HFFc6 (cell line): ENCODE measurements at places on chromosomes 7 and 10. TPM values are rescaled to one million over a fixed set of nuclear protein-coding genes. Genes with fewer than 3 reads are reported as not detected.
A peak's percentile ranks its signal among the peaks of the same experiment; 100 is the strongest.

FKBP6 gene
- total RNA-seq: not detected in 3 replicates

NEURL1 gene
- total RNA-seq: 0.06 and 0.44 TPM in 2 replicates

SCART1 gene
- 0.72 to 1.0 TPM (median 0.81 TPM) in 3 replicates for total RNA-seq

AKR1C2 gene
- total RNA-seq: 0.78 and 0.97 TPM in 2 replicates

PITX3 gene
- 0.14 TPM in 1 of 3 replicates, not detected in the others for total RNA-seq

ZNF316 gene
- 14.9 to 15.1 TPM (median 15.1 TPM) in 3 replicates for total RNA-seq

NPC1L1 gene
- not detected in 3 replicates for total RNA-seq

FBXL13 gene
- total RNA-seq: 0.48 to 1.3 TPM (median 0.57 TPM) in 3 replicates

GRCh38 chr10:76729841-76730487, 907.6 kb downstream of the KCNMA1 start:
- H3K4me3 ChIP-seq: no peak overlapping the region
- DNase-seq: no peak
- H3K36me3 ChIP-seq: no peaks in the 10 kb centered on the region; the same call in 1 of the 2 replicates
- H3K27ac ChIP-seq: no peak overlapping the region
- peaks cover 4% of the 10 kb centered on the region; the same call in 1 of the 2 replicates for H3K27me3 ChIP-seq

DNA sequence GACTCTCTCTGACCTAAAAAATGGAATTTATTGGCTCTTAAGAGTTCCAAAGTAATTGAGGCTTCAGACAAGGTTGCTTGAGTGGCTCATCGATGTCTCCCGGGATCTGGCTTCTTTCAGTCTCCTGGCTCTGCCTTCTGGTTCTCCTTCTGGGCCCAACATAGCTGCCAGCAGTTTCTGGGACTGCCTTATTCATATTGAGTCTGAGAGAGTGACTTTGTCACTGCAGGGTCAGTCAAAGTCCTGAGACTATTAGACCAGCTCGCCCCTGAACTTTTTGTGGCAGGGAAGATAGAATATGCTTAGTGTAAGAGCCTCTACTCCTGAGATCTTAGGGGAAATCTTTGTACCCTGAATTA, 94.0 kb downstream of the MMRN2 start:
- peaks cover 19% of the 10 kb centered on the region for H3K36me3 ChIP-seq
- DNase-seq: no peak
- peaks cover 48% of the 10 kb centered on the region for H3K4me1 ChIP-seq
- H3K27me3 ChIP-seq: peaks cover 2% of the 10 kb centered on the region

GRCh38 chr7:2105280-2105679, 127.5 kb downstream of the MAD1L1 start:
- no peaks in the 10 kb centered on the region; the same call in none of the 2 replicates for H3K27me3 ChIP-seq
- no peak overlapping the region for H3K4me3 ChIP-seq
- H3K36me3 ChIP-seq: peaks cover 10% of the 10 kb centered on the region
- no peak for DNase-seq

DNA sequence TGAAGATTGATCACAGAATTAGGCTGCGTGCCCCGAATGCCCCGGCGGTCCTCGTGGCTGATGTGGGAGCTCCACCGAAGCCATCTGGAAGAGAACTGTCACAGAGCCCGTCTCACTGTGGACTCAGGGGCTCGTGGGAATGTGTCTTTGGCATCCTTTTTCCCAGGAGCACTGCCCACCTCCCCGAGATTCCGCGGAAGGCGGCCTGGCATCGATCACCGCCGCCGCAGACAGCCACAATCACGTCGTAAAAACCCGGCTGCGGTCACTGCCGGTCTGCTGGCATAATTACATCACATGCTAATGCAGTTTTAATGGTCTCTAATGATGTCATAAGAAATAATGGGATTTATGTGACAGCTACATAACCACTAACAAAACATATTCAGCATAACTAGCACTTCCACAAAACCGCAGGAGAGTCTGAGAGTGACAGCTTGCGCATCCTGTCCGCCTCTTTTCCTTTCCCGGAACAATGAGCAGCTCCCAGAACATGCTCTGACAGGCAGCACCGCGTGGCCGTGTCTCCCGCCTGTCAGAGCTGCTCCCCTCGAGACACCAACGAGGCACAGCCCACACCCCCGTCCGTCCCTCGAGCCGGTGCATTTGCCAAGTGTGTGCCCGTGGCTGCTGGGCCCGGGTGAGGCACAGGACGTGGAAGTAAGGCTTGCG, 490.0 kb downstream of the PTPRN2 start:
- no peak overlapping the region for H3K27ac ChIP-seq
- H3K36me3 ChIP-seq: peaks cover 9% of the 10 kb centered on the region
- H3K27me3 ChIP-seq: no peaks in the 10 kb centered on the region; the same call in none of the 2 replicates
- H3K4me1 ChIP-seq: no peaks in the 10 kb centered on the region

DNA sequence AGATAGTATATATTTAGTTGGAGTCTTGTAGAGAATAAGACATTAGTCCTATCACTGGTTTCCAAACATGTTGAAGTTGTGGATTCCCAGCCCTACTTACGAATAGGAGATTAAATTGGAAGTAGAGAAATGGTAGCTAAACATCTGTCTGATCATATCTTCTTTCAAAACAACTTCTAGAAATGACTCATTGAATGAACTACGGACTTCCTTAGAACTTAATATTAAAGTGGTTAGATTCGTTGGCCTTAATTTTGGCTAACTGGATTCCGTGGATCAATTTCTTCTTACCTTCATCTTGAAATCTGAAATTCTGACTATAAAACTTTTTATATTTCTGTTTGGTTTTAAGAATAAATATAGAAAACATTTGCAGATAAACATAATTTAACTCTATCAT, 3.4 kb downstream of the PHF14 start:
- DNase-seq: no peak
- H3K4me1 ChIP-seq: peaks cover 21% of the 10 kb centered on the region
- H3K36me3 ChIP-seq: peaks cover 13% of the 10 kb centered on the region
- H3K4me3 ChIP-seq: no peak overlapping the region
- no peaks in the 10 kb centered on the region for H3K27me3 ChIP-seq
- no peak overlapping the region for H3K27ac ChIP-seq

GRCh38 chr10:3480990-3481315, 304.1 kb downstream of the KLF6 start:
- DNase-seq: no peak
- H3K27ac ChIP-seq: no peak overlapping the region
- H3K4me1 ChIP-seq: peaks cover 37% of the 10 kb centered on the region
- H3K36me3 ChIP-seq: no peaks in the 10 kb centered on the region
- H3K27me3 ChIP-seq: peaks cover 7% of the 10 kb centered on the region
- no peak overlapping the region for H3K4me3 ChIP-seq

DNA sequence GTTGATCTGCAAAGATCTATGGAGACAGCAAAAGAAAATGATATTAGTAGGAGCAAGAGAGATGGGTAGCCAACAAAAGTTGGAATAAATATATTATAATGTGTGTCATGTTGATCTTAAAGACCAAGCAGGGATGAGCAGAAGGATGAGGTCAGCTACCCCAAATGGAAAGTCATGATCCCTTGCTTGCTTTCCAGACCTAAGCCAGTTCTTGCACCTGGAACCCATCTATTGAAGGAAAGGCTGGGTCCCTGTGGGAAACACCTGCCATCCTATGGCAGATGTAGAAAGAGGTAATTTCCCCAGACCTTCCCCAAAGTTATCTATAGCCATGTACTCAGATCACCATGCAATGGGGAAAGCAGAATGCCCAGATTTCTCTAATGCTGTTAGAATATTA, 52.5 kb downstream of the LYZL2 start:
- H3K27ac ChIP-seq: no peak overlapping the region
- DNase-seq: no peak
- H3K27me3 ChIP-seq: peaks cover 29% of the 10 kb centered on the region

GRCh38 chr7:19145434-19146115, 354 bp upstream of the FERD3L start:
- no peak for DNase-seq
- no peaks in the 10 kb centered on the region for H3K4me1 ChIP-seq
- H3K27me3 ChIP-seq: peaks cover 11% of the 10 kb centered on the region
- H3K36me3 ChIP-seq: no peaks in the 10 kb centered on the region
- no peak overlapping the region for H3K4me3 ChIP-seq

- H3K27me3 ChIP-seq: peaks cover 16% of the 10 kb centered on the region; the same call in 1 of the 2 replicates
- peaks cover 99% of the 10 kb centered on the region for H3K4me1 ChIP-seq
- H3K27ac ChIP-seq: peak overlapping the region; percentile 99
- no peak for DNase-seq
- H3K4me3 ChIP-seq: peak overlapping the region; percentile 56
Observed at GRCh38 chr10:79140855-79141254, 72.1 kb downstream of the ZMIZ1 start.

GRCh38 chr7:44116789-44117666, 6.3 kb downstream of the POLD2 start:
- no peak for DNase-seq
- peaks cover 7% of the 10 kb centered on the region for H3K27me3 ChIP-seq
- H3K27ac ChIP-seq: no peak overlapping the region
- no peak overlapping the region for H3K4me3 ChIP-seq
- peaks cover 33% of the 10 kb centered on the region for H3K36me3 ChIP-seq

DNA sequence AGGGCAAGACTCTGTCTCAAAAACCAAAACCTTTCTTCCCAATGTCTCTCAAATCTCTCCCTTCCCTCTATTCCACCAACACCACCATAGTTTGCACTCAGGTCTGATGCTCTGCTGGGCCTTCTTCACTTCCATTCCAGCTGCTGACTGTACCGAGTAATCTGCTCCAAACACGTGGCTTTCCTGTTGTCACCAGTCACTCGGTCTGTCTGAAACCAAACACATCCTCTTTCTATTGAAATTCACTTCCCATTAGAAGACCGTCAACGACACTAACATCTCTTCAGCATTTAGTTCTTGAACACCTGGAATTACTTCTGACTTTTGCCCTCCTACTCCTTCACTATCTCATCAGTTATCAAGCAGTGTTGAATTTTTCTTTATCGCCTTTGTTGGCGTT, 4.7 kb upstream of the NRF1 start:
- peak overlapping the region; percentile 28; the same call in 1 of the 2 replicates for H3K27ac ChIP-seq
- DNase-seq: no peak
- H3K4me1 ChIP-seq: peaks cover 21% of the 10 kb centered on the region
- no peak overlapping the region for H3K4me3 ChIP-seq
- H3K27me3 ChIP-seq: no peaks in the 10 kb centered on the region

DNA sequence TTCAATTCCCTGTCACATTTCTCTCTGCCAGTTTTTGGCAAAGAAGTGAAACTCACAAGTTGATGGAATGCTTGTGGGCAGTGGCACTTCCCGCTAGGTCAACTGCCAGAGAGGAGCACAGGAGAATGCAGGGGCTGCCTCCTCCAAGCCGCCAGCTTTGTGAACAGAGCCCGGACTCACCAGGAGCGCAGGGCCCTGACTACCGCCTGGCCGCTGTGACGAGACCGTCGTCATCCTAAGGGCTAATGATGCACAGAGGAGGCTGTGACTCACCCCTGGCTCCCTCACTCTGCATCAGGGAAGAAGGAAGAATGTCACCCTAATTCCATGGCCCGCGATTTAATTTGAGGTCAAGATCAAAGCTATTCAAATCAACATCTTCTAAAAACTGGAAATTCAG, 123.9 kb downstream of the TAX1BP1 start:
- peaks cover 1% of the 10 kb centered on the region; the same call in 1 of the 2 replicates for H3K27me3 ChIP-seq
- H3K27ac ChIP-seq: no peak overlapping the region
- no peak for DNase-seq
- H3K4me3 ChIP-seq: no peak overlapping the region
- peaks cover 23% of the 10 kb centered on the region for H3K36me3 ChIP-seq

DNA sequence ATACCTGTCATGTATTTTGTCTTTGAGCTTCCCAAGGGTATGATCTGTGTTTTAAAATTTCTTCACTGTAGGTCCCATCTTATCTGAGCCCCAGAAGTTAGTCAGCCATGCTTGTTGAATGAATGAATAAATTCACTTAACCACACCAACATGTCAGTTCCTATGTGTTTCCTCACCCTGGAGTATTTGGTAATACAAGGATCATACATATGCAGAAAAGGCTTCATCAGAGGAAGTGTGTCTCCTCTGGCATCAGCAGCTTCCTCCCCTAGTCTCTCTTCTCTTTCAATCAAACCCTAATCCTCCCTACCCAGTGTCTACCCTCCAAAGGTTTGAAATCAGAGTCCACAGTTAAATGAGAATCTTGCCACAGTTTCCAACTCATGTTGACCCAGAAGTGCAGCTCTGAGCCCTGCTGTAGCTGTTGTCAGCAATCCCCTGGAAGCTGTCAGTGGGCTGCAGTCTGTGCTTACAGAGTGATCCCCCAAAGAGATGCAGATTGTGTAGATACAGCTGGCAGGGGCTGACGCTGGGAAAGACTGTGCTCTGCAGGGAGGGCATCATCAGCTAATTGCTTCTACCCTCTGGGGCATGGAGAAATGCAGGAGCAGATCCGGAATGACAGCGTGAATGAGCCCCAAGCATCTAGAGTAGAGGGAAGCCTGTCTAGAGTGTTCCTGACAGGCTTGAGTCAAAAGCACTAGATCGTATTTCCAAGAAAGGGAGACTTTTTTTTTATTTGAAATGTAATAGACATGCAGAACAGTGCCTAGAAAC, 105.0 kb upstream of the WDR11 start:
- H3K27ac ChIP-seq: no peak overlapping the region
- H3K36me3 ChIP-seq: no peaks in the 10 kb centered on the region
- H3K27me3 ChIP-seq: peaks cover 3% of the 10 kb centered on the region
- H3K4me3 ChIP-seq: no peak overlapping the region

DNA sequence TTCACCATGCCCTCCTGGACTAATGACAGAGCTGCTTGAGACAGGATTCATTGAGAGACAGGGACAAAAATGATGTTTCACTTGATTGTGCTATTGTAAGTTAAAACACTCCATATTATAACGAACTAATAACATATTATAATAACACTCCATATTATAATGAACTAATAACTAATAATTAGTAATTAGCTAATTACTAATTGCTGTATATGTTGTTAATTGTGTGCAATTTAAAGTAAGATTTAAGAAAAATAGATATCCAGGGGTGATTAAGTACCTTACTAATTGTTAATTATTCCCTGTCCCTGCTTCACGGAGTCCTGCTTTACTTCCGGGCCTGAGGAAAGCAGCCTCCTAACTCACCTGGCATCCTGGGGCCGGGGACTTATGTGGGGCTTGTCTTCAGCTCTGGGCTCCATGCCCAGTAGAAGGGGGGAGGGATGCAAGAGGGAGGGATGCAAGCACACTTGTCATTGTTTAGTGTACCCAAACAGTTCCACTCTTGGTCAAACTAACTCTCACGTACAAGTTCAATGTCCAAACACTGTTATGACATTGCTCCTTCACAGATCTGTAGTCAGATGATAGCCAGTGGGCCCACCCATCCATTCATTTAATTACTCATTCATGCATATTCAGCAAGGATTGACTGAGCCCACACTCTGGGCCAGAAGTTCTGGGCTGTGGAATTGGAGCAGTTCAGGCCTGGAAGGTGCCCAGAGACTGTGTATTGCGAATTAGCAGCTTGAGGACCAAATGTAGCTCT, 53.8 kb downstream of the COL13A1 start:
- H3K27me3 ChIP-seq: peaks cover 1% of the 10 kb centered on the region
- DNase-seq: no peak
- H3K36me3 ChIP-seq: peaks cover 10% of the 10 kb centered on the region; the same call in 1 of the 2 replicates
- no peak overlapping the region for H3K27ac ChIP-seq
- H3K4me3 ChIP-seq: no peak overlapping the region
- peaks cover 22% of the 10 kb centered on the region for H3K4me1 ChIP-seq

- H3K36me3 ChIP-seq: no peaks in the 10 kb centered on the region
- DNase-seq: no peak
- no peaks in the 10 kb centered on the region for H3K27me3 ChIP-seq
- peaks cover 11% of the 10 kb centered on the region; the same call in 1 of the 2 replicates for H3K4me1 ChIP-seq
- H3K4me3 ChIP-seq: no peak overlapping the region
- no peak overlapping the region for H3K27ac ChIP-seq
Observed at GRCh38 chr10:34444223-34445183, 370.6 kb downstream of the PARD3 start.
